Stimulated activated CD4-positive, alpha-beta T cell treated with anti-CD3 and anti-CD28 coated beads, TNF-alpha, amount 100 ng/mL, for 1 hour (primary cell): ENCODE measurements at places on chromosomes 1 and 21.

DNA sequence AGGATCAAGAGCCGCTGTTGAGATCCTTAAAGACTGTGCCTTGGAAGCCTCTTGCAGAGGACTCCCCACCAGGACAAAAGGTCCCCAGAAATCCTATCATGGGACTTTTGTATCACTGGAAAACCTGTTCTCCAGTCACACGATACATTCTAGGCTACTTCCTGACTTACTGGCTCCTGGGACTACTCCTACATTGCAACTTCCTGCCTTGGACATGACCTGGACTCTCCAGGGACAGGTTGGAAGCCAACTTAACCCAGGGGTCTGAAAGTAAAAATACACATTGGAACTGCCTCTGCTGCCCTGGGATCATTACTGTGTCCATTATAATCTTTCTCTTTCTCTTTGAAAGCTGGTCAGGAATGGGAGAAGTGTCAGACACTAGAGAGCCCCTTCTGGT lies 9.9 kb downstream of the PIGV start:
- DNase-seq: no peak

- no peak for DNase-seq
Observed at GRCh38 chr1:21318714-21319159, 28.5 kb upstream of the ECE1 start.

GRCh38 chr1:94236630-94237290 lies 624 bp downstream of the ARHGAP29 start:
- no peak for DNase-seq

DNA sequence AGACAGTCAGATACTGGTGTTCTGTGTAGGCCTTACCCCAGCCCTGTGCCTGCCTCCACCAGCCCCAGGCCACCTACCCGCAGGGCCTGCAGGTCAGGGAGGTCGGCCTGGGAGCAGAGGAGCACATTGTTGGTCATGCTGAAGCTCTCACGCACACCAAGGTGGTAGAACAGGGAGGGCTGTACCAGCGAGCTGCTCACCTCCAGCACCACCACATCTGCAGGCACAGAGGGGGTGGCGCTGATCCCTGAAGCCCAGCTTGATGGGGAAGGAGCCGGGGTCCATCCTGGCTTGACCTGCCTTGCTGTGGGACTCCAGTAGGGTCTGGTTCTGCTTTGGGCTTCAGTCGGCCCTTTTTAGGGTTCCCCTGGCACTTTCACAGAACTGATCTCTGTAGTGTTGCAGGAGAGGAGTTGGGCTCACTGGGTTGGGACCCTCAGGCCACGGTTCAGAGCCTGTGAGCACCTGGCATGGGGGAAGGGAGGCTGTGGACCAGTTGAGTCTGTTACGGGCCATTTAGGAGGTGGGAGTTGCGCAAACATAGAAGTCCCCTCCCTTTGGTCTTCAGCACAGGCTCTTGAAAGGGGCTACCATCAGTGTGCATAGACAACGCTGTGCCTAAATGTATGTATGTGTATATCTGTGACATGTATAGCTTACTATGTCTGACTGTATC lies 1.9 kb downstream of the MAP3K6 start:
- no peak for DNase-seq

GRCh38 chr1:202189001-202189790 lies 4.4 kb upstream of the LGR6 start:
- peak; percentile 76 for DNase-seq

DNA sequence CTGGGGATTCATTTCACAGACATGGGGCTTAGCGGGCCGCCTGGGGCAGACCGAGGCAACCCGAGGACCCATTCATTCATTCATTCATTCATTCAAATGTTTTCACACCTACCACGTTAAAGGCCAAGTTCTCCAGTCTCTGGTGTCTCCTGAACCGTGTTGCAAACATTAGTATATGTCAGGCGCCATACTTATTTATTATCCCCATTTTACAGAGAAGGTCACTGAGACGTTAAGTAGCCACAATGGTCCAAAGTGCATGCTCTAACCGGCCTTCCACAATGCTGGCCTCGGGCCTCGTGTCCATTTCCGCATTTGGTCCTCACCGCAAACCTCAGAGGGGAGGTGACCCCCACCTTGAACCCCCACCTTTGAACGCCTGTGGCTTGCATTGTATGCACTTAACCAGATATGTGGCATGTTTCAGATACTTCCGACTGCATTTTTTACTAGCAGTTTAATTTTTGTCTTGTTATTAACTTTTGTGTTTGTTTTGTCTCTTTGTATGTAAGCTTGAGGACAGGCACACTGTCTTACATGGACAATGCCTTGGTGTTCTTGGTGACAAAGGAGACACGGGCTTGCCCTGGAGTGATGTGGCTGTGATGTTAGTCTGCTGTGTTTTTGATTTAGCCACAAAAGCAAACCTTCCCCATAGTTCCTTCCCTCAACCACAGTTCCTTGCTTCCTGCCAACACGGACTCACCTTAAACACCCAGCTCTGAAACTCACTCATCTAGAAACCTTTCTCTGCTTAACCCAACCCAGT lies 1.2 kb upstream of the IFFO2 start:
- DNase-seq: no peak

DNA sequence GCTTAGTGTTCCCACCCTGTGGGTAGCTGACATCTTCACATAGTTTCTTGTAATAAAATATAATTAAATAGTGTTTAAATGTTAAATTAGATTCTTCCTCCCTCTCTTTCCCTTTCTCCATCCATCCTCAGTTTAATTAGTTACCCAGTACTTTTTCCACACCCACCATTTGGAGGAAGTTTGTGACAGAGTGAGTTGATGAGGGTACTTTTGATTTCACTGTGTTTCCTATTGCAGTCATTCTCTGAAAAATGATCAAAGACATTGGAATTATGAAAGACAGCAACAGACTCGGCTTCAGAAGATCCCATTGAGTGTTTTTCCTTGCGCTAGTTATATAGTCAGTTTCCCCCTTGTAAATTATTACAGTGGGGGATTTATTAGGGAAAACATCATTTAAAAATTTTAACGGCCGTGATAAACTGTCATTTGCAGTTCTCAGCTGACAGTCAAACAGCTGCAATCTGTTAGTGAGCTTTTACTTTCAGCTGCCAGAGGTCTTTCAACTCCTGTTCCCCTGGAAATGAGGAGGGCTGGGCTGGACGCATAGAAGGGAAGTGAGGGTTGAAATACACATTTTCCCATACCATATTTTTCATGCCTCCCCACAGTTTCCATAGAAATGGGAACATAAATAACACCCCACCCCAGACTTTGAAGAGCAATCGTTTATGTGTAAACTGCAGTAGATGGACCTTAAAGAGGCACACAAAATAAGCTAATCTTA lies 61.3 kb upstream of the CACYBP start:
- no peak for DNase-seq

GRCh38 chr1:33149453-33150190 lies 32.2 kb downstream of the TRIM62 start:
- DNase-seq: no peak

GRCh38 chr1:25784575-25785051 lies 15.4 kb upstream of the SELENON start:
- DNase-seq: no peak

GRCh38 chr21:37005548-37006485 lies 685 bp upstream of the RIPPLY3 start:
- no peak for DNase-seq

GRCh38 chr1:152960452-152961044 lies 9.9 kb upstream of the SPRR4 start:
- DNase-seq: no peak

GRCh38 chr21:34523019-34523555 lies 11.1 kb upstream of the KCNE1 start:
- DNase-seq: no peak

- DNase-seq: no peak
Observed at GRCh38 chr1:93768380-93768863, 86.8 kb upstream of the BCAR3 start.

- no peak for DNase-seq
Observed at GRCh38 chr1:222824641-222825040, 9.8 kb downstream of the DISP1 start.

GRCh38 chr1:27179979-27180378 lies 25.1 kb upstream of the SLC9A1 start:
- no peak for DNase-seq

- DNase-seq: no peak
Observed at GRCh38 chr1:19654886-19655717, 9.6 kb upstream of the HTR6 start.

- no peak for DNase-seq
Observed at GRCh38 chr1:91101328-91101727, 79.5 kb upstream of the ZNF644 start.

GRCh38 chr1:30809514-30810263 lies 52.1 kb upstream of the LAPTM5 start:
- no peak for DNase-seq

DNA sequence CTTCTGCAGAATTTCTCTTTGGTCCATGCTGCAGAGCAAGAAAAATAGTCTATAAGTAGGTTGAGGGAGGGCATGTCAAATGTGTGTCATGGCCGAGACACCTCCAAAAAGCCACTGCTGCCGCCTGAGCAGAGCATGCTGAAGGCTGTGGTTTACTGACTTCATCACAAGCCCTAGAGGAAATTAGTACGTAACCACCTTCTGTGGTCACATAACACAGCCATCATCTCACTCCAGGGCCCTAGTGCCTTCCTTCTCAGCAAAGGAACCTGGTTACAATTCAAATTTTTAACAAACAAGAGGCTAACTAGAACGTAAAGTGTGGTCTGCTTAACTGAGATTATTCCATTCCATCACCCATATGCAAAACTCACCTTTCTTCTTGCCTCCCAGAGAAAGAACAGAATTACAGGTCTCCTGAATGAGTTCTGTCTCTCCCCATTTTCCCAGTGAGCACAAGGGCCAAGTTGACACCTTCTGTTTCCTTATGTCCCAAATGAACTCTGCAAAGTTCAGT lies at the start of gene PTPN22:
TSS of gene PTPN22 (minus strand) at position 116 of the 517 bp plus-strand sequence.
- peak; percentile 39 for DNase-seq

GRCh38 chr1:236081546-236082227 lies 16.8 kb upstream of the NID1 start:
- DNase-seq: no peak

DNA sequence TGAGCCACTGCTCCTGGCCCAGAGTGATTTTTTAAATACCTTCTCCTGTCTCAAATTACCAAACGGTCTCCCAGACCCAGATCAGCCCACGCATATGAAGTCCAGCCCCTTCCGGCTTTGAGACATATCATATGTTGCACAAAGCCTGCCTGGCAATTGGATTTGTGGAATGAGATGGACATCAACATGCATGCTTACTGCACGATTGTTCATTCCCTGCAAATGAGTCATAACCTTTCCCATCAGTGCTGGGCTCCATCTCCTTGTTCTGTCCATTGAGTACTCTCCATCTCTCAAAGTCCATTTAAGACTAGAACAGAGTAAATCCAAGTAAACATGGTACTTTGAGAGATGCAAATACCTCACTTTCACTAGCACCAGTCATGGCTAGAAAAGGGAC lies 612.2 kb upstream of the USP24 start:
- no peak for DNase-seq

- DNase-seq: no peak
Observed at GRCh38 chr1:32954168-32954567, 10.4 kb downstream of the RNF19B start.

GRCh38 chr1:169538998-169539871 lies 47.0 kb downstream of the F5 start:
- DNase-seq: no peak

GRCh38 chr1:76507376-76507775 lies 359.9 kb upstream of the ST6GALNAC5 start:
- no peak for DNase-seq

GRCh38 chr1:93804412-93804811 lies 74.6 kb downstream of the DNTTIP2 start:
- no peak for DNase-seq

DNA sequence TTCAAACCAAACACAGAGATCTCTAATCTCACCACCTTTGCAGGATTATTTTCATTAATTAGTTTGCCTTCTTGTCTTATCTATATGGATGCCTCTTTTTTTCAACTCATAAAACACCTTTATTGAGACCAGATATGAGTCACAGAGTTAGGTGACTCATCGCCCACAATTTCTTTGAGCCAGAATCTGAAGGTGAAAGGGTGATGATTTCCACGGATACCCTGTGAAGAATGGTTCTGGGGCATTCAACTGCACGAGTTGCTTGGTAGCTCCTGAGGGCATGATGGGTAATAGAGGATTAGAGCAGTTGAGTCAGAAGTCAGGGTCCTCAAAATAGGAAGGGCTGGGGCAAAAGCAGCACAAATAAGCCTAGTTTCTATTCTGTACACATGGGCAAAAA lies 128.2 kb downstream of the TBX19 start:
- peak; percentile 29 for DNase-seq

- no peak for DNase-seq
Observed at GRCh38 chr1:76471536-76471935, 395.7 kb upstream of the ST6GALNAC5 start.

DNA sequence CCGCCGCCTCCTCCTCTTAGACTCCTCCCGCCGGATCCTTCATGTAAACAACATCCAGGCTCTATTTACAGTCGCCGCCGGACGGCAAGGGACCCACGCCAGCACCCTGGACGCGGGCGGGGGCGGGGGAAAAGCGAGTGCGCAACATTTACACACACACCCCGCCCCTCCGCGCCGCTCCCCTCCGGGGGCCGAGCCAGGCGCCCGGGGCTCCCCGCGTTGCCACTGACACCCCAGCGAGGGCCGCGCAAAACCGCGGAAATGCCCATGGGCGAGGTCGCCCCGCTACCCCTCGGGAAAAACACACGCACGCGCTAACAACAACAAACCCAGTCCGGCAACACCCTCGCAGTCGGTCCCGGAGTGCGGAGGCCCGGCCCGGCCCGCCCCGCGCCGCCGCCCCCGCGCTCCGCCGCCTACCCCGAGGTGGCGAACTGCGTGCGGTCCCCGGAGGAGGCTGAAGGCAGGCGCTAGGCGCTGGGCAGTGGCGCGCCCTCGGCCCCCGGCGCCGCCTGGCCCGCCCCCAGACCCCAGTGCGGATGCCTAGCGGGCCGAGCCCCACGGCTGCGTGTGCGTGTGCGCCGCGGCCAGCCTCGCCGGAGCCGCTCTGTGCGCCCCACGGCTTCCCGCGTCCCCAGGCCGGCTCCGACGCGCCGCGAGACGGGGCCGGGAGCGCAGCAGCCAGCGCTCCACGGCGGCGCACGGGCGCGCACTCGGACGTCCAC lies 81.1 kb upstream of the AK4 start:
- peak; percentile 60 for DNase-seq

- no peak for DNase-seq
Observed at GRCh38 chr1:40742363-40743061, 41.1 kb upstream of the KCNQ4 start.

GRCh38 chr1:95096218-95096841 lies 20.8 kb upstream of the TLCD4 start:
- DNase-seq: no peak

DNA sequence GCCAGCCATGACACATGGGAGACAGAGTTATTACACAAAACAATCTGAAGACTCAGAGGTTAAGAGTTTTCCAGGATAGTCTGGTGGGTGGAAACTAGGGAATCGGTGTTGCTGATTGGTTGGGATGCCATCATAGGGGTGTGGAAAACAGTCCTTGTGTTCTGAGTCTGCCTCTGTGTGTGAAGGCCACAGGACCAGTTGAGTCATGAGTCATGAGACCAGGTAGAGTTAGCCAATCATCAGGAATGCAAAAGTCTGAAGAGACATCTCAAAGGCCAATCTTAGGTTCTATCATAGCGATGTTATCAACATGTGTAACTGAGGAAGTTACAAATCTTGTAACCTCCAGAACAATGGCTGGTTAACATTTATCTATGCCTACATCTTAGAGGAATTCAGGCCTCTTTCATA lies 49.7 kb upstream of the NEK7 start:
- no peak for DNase-seq
